Sciatic nerve (tissue), 2 donors: ENCODE measurements at places on chromosomes 13 and 19. TPM values are rescaled to one million over a fixed set of nuclear protein-coding genes. Genes with fewer than 3 reads are reported as not detected.

GRCh38 chr19:50173127-50173526 lies 10.0 kb upstream of the IZUMO2 start:
- no peak for DNase-seq

GRCh38 chr13:100495455-100495854 lies 93.1 kb downstream of the GGACT start:
- DNase-seq = no peak

- DNase-seq = no peak
Observed at GRCh38 chr13:50707628-50708027, 135.9 kb downstream of the DLEU7 start.

- DNase-seq = no peak
Observed at GRCh38 chr13:67146523-67147130, 83.5 kb downstream of the PCDH9 start.

- DNase-seq = no peak
Observed at GRCh38 chr13:80755910-80756309, 415.0 kb upstream of the SPRY2 start.

Gene GGN
- total RNA-seq = 0.31 TPM

Gene ZSCAN4
- not detected for total RNA-seq

Gene TNFSF11
- total RNA-seq = not detected

Gene FLT3LG
- 19.6 TPM for total RNA-seq
